ENCODE measurements at places on chromosomes 6 and 20.

GRCh38 chr6:44074439-44074812 lies 52.8 kb downstream of the MRPL14 start:
- no peak for DNase-seq

DNA sequence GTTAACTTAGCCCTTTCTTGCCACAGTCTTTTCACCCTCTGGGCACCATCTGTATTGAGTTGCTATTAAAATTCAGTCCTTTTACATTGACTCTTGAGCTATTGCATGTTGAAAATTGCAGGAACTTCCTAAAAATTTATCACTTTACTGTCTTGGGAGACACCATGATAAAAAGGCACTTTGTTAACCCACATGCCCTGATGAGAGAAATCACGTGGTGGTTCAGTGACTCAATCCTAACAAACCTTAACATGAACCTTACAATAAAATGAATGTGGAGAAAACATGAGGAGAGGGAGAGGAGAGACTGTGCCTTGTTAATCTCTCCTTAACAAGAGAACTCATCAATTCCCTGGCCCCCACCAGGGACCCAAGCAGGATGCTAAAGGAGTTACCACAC lies 30.8 kb downstream of the GSTA4 start:
- no peak for DNase-seq

- no peak for DNase-seq
Observed at GRCh38 chr20:4509825-4510522, 211.7 kb upstream of the PRND start.

- DNase-seq = no peak
Observed at GRCh38 chr20:23652926-23653325, 15.2 kb upstream of the CST3 start.

- DNase-seq = no peak
Observed at GRCh38 chr6:14614631-14615030, 497.1 kb downstream of the CD83 start.

GRCh38 chr6:165807249-165807960 lies 144.4 kb upstream of the PDE10A start:
- no peak for DNase-seq

- no peak for DNase-seq
Observed at GRCh38 chr6:127641905-127642304, 64.9 kb downstream of the C6orf58 start.

Data from erythroblast (primary cell).